Stimulated activated effector memory CD8-positive, alpha-beta T cell treated with anti-CD3 and anti-CD28 coated beads, Interleukin-12 subunit alpha, Interleukin-12 subunit beta, amount 100 ng/mL, for 72 hours (primary cell): ENCODE measurements at places on chromosomes 13 and 19.

DNA sequence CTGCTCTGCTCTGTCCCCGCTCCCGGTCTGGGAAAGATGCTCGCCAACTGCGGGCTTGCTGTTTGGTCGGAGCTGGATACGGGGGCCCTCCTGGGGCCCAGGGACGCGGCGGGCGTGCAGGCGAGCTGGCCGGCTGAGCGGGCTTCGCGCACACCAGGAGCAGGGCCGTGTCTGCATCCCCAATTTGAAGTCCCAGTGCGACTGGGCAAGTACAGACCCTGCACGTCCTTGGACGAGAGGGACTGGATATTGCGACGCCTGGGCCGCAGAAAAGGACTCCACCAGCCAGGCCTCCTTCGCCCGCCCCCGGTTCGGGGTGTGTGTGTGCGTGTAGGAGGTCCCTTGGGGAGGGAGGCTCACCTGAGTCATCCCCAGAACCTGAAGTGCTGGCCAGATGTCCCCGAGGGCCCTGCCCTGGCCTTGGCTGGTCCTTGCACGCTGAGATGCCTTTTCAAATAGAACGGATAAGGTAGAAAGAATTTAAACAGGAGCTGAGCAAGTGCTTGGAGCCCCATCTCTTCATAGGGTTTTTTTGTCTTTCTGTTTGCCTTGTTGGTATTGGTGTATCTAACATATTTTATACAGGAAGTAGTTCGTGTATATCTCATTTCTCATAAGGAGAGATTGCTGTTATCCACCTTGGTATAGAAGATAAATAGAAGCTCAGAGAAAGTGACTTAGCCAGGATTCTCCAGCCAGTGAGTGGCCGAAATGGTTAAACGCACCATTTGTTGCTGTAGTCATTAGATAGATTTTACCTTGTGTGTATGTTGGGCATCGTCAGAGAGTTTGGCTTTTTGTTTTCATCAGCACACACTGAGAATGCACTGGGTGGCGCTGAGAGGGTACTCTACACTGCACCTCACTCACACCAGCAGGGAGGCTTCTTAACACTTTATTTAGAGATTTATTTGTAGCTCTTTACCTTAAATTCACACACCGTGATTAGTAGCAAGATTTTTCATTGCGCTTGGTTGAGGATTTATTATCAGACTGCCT lies 1.1 kb downstream of the NAXD start:
- peak; percentile 73 for DNase-seq

GRCh38 chr19:7895565-7895964 lies 7.3 kb downstream of the LRRC8E start:
- no peak for DNase-seq

DNA sequence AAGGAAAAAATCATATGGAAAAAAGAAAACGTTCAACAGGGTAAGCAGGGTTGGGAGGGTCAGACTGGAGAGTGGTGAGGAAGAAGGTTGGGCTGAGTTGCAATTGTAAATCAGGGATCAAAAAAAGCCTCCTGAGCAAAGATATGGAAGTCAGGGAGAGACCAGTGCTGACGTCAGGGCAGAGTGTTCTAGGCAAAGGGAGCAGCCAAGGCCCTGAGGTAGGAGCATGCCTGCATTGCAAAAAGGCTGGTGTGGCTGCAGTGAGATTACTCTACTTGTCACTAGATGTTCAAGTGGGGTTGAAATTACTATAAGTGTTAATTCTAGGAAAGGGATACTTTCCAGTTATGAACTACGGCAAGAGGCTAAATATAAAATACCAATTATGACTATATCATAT lies 562.0 kb downstream of the MYO16 start:
- DNase-seq: no peak

DNA sequence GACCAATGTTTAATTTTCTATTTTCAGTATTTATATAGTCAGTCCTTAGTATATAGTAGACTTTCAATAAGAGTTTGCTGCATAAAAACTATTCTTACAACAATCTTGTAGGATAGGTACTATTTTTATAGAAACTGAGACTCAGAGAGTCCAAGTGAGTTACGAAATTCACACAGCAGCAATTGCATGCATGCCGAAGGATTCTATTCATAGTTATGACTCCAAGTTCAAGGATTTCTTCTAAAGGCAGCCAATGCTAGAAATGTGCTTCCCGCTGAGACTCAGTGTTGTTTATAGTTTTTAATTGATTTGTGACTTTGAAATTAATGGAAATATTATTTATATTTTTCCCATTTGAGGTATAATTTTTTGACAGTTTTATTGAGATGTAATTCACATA lies 62.7 kb upstream of the CSNK1A1L start:
- no peak for DNase-seq

GRCh38 chr13:113636266-113636963 lies 21.6 kb downstream of the ATP4B start:
- DNase-seq: no peak

DNA sequence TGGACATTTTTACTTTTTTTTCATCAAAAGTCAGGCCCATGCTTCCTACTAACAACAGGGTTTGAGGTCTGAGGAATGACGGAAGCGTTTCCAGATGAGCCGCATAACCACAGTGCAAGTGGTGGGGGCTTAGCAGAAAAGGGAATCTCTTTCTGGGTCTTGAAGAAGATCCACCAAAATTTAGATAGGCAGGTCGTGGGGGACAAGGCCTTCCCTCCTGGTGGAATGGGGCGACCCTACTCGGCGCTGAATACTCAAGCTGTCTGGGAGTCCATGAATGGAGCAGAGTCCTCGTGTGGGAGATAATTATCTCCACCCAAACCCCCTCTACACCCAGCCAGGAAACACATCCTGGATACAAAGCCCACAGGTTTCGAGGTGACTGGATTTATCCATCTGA lies 36.9 kb downstream of the CARS2 start:
- no peak for DNase-seq

GRCh38 chr19:46700704-46701103 lies 16.2 kb downstream of the PRKD2 start:
- DNase-seq: no peak

DNA sequence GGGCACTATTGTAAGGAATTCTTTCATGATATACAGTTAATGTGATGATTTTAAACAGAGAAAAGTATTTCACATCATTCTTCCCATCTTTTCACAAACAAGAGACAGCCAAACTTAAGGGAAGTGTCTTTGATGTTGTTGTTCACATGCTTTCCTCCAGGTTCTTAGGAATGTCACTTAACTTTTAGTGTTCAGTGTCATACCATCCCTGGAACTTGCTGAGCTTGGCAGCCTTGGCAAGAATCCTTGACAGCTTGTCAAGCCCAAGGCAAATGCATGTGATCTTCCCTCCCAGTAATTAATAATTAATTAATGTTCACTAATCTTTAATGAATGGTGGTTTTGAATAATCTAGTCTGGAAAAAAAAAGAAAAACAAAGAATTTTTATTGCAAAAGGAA lies 727.9 kb upstream of the PRR20A start:
- DNase-seq: no peak

DNA sequence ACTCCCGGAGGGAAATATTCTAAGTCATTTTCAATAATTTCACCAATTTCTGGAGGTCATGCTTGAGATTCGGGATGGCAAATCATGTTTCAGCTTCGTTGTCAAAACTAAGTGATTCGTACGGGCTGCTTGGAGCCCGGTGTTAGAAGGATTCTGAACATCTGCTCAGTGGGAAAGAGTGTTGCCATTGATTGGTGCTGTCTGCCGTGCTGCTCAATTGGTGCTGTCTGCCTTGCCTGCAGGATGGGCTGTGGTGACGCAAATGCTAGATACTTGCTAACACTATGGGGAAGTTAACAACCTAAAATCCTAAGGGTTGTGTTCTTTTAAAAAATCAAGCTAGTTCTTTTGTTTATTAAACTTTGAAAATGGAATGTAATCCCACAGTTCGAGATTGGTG lies 17.3 kb upstream of the CACNG8 start:
- DNase-seq: no peak

GRCh38 chr19:46954993-46955812 lies 64.4 kb upstream of the NPAS1 start:
- DNase-seq: peak; percentile 62

DNA sequence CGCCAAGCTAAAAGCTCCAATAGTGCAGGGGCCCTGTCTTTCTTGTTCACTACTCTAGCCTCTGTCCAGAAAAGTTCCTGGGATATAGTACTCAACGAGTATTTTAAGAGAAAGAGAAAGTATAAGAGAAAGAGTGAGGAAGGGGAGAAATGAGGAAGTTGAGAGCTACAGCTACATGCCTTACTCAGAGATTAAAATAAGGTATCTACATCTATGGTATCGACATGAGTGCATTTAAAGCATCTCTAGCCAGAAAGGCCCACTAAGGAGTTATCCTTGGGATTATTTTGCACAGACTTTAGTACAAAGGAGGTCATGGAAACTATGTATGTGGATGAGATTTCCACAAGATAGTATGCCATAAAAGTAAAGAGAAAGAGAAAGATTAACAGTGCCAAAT lies 28.5 kb downstream of the MYCBP2 start:
- DNase-seq: no peak

DNA sequence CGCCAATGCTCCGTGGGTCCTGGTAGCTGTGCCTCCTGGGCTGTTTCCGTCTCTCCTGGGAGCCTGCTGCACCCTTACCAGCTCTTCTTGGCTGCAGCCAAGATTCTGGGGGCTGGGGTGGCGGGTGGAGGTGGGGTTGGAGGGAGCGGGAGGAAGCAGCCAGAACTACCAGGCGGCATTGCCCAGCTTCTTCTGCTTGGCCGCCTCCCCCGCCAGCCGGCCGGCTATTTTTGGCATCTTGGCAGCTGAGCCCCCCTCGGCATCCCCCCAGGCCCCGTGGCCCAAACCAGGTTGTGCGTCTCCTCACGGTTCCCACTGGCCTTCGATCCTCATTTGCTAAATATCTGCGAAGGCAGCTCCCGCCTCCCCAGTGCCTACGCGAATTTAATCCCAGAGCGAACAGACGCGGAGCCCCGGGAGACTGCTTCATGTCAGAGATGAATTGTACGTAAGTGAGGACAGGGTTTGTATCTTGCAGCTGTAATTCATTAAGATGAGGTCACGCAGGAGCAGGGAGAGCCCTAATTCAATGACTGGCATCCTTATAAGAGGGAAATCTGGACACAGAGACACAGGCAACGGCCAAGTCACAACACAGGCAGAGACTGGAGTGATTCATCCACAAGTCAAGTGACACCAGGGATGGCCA lies 12.8 kb upstream of the PEAK3 start:
- no peak for DNase-seq

- no peak for DNase-seq
These were observed 25.5 kb upstream of the ZNF562 start for GRCh38 chr19:9700229-9700981.
